ENCODE measurements at places on chromosomes 12 and 14. TPM values are rescaled to one million over a fixed set of nuclear protein-coding genes. Genes with fewer than 3 reads are reported as not detected.
A peak's percentile ranks its signal among the peaks of the same experiment; 100 is the strongest.

TMX1 gene
- 31.8 TPM for total RNA-seq

P2RX2 gene
- 0.55 TPM for total RNA-seq

HOXC4 gene
- 0.61 TPM for total RNA-seq

KRT83 gene
- not detected for total RNA-seq

HOXC11 gene
- total RNA-seq, result not detected

ZFYVE1 gene
- total RNA-seq, result 21.6 TPM

GZMB gene
- 8.1 TPM for total RNA-seq

TCHP gene
- 16.5 TPM for total RNA-seq

- no peak overlapping the region for H3K27ac ChIP-seq
- no peaks in the 10 kb centered on the region for H3K27me3 ChIP-seq
- no peaks in the 10 kb centered on the region for H3K4me1 ChIP-seq
- no peak overlapping the region for H3K4me3 ChIP-seq
These were observed 444.0 kb upstream of the PDE3A start for GRCh38 chr12:19924360-19924759.

DNA sequence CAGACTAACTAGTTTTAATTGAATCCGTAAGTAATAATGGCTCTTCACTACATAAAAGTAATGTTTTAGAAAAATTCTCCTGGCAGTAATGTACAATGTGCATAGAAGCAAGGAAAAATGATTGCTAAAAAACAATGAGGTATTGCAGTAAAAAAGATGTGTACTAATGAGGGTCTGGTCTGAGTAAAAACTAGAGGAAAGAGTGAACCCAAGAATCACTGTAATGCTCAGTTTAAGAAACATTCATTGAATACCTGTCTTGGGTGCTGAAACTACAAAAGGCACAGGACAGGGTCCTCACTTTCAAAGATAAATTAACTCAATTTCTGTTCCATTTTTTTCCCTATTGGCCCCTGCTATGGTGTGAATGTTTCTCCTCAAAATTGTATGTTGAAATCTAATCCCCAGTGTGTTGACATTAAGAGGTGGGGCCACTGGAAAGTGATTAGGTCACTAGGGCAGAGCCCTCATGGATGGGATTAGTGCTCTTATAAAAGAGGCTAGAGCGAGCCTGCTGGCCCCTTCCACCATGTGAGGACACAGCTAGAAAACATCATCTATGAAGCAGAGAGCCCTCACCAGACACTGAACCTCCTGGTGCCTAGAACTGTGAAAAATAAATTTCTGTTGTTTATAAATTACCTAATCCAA is 51.6 kb downstream of the RPS6KA5 start:
- no peaks in the 10 kb centered on the region for H3K27me3 ChIP-seq
- H3K27ac ChIP-seq, result peak overlapping the region; percentile 43
- H3K4me3 ChIP-seq, result no peak overlapping the region

DNA sequence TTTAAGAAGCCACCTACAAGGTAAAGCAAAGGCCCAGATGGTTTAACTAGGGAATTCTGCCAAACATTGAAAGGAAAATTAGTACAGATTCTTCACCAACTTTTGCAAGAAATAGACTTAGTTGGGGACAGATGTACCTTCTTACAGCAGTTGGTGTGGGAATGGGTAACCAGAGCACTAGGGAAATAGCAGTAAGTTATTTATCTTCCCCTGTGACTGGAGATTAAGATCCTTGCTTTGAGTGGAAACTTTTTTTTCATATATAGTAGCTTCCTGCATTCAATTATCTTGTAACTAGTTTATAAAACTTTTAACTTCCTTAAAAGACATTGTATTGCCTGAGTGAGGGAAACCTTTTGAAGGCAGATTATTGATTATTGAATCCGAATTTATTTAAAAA is 44.2 kb downstream of the ARID2 start:
- H3K4me3 ChIP-seq, result no peak overlapping the region
- H3K27me3 ChIP-seq, result no peaks in the 10 kb centered on the region
- peaks cover 5% of the 10 kb centered on the region for H3K4me1 ChIP-seq
- DNase-seq, result no peak
- no peaks in the 10 kb centered on the region for H3K36me3 ChIP-seq
- no peak overlapping the region for H3K27ac ChIP-seq

GRCh38 chr12:68792952-68793351 is 15.0 kb upstream of the MDM2 start:
- no peak overlapping the region for H3K27ac ChIP-seq
- no peak for DNase-seq
- H3K4me1 ChIP-seq, result no peaks in the 10 kb centered on the region
- no peaks in the 10 kb centered on the region for H3K27me3 ChIP-seq
- no peaks in the 10 kb centered on the region for H3K36me3 ChIP-seq

GRCh38 chr14:68722968-68723566 is 69.8 kb downstream of the ZFP36L1 start:
- H3K4me1 ChIP-seq, result no peaks in the 10 kb centered on the region
- no peaks in the 10 kb centered on the region for H3K36me3 ChIP-seq
- no peak for DNase-seq
- H3K27me3 ChIP-seq, result no peaks in the 10 kb centered on the region
- no peak overlapping the region for H3K4me3 ChIP-seq
- H3K27ac ChIP-seq, result no peak overlapping the region

DNA sequence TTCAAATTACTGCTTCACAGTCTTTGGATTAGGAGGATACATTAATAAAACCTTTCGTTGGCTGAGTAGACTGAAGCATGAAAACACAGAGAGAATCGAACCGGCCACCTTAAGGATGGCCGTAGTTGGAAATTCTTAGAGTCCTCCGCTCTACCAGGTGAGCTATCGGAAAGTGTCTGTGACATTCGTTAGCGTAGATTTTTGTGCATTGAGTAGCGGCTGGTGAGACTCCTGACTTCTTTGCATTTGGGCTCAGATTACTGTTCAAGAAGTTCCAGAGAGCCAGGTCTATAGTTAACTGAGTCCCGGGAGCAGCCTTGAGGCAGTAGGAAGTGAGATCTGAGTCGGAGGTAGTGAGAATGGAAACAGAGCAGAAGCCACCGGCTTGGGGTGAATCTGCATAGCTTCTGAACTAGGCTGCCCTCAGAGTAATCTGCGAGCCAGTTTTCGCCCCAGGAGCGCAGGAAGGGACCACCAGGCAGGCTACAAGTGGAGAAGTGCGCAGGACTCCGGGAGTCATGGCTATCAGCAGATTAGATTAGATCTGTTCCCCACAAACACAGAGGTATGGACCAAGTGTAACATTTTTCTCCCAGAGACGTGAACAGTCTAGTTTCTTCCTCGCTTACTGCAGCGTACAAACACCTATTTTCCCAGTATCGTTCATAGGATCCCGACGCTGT is 11.0 kb downstream of the OR6S1 start:
- H3K27ac ChIP-seq, result no peak overlapping the region
- peaks cover 45% of the 10 kb centered on the region for H3K27me3 ChIP-seq
- peaks cover 22% of the 10 kb centered on the region for H3K4me1 ChIP-seq
- DNase-seq, result no peak
- H3K36me3 ChIP-seq, result no peaks in the 10 kb centered on the region

GRCh38 chr12:106814714-106815113 is 40.2 kb downstream of the RIC8B start:
- H3K27me3 ChIP-seq, result no peaks in the 10 kb centered on the region
- H3K36me3 ChIP-seq, result peaks cover 16% of the 10 kb centered on the region
- H3K4me3 ChIP-seq, result no peak overlapping the region
- H3K4me1 ChIP-seq, result no peaks in the 10 kb centered on the region

- peaks cover 4% of the 10 kb centered on the region for H3K4me1 ChIP-seq
- H3K36me3 ChIP-seq, result peaks cover 12% of the 10 kb centered on the region
- no peak overlapping the region for H3K4me3 ChIP-seq
These were observed 44.6 kb downstream of the C14orf132 start for GRCh38 chr14:96083667-96084320.

DNA sequence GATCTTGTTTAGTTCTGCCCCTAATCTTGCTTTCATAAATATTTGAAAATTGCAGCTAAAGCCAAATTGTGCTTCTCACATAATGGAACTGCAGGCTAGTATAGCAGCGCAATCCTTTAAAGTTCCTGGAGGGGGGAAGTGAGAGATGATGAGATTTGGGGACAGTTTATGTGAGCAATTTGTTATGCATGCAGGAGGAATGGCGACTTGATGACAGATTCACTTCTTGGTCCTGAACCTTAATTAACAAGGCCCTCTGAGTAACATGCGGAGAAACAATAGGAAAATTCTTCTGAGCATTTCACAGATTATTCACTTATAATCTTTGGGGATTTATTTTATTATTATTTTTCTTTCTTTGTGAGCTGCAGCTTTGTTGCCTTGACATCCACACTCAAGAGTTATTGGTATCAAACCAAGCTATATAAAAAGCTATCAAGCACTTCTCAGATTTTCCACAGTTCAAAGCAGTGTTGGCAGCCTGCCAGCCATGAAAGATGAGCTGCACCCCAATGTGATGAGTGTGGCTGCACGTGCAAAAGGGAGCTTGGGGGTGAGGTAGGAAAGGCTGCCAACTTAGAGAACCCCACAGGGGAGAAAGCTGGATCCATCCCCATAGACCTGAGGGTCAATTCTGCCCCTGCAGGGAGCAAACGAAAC is 1662.2 kb upstream of the FLRT2 start:
- no peaks in the 10 kb centered on the region for H3K36me3 ChIP-seq
- no peaks in the 10 kb centered on the region for H3K4me1 ChIP-seq
- DNase-seq, result no peak
- no peaks in the 10 kb centered on the region for H3K27me3 ChIP-seq
- H3K27ac ChIP-seq, result no peak overlapping the region

DNA sequence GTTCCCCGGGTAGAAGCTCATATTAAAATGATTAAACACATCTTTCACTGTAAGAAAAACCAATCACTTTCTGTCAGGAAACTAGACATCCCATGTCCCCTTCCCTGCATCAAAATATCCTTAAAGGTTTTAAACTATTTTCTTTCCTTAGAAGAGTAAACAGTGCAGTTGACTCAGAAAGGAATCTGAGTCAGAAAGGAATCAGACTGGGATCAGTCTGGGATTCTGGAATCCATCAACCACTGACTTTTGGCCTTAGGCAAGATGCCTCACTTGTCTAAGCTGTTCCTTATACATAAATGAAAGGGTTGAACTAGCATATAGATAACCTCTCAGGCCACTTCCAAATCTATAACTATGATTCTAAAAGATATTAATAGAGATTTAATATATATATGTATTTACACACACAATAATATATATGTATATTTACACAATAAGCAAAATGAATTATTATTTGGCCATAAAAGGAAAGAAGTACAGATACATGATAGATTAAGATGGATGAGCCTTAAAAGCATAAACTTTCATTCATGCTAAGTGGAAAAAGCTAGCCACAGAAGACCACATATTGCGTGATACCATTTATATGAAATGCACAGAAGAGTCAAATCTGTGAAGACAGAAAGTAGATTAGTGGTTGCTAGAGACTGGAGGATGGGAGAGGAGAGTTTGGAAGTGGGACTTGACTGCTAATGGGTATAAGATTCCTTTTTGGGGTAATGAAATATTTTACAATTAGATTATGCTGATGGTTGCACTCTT is 114.4 kb downstream of the SLC38A1 start:
- no peak overlapping the region for H3K27ac ChIP-seq
- H3K4me1 ChIP-seq, result no peaks in the 10 kb centered on the region
- H3K4me3 ChIP-seq, result no peak overlapping the region
- H3K36me3 ChIP-seq, result no peaks in the 10 kb centered on the region

DNA sequence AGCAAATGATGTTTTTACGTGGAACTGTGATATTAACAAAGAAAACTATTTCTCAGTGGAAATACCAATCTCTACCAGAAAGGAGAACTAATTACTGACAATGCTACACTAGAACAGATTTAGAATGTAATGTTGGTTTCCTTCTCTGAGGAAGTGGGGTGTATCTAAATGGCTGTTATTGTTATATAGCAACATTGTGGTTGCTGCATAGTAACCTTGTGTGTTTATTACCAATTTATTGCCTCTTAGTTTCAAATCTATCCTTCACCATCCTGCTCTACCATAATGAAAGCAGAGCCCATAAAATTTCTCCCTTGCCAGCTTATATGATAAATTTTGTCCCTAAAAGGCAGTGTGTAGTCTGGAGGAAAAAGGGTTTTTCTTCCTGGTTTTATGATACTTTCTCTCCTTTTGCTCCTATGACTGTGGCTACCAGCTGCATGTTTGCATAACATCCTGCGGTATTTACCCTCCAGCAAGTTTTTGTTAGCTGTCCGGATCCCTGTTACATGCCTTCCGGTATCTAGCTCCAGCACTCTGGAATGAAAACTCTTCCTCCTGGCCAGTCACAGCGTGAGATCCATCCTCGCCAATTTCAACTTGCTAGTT is 5.7 kb upstream of the KLRK1 start:
- H3K36me3 ChIP-seq, result no peaks in the 10 kb centered on the region
- peaks cover 16% of the 10 kb centered on the region for H3K4me1 ChIP-seq
- no peaks in the 10 kb centered on the region for H3K27me3 ChIP-seq
- DNase-seq, result no peak

DNA sequence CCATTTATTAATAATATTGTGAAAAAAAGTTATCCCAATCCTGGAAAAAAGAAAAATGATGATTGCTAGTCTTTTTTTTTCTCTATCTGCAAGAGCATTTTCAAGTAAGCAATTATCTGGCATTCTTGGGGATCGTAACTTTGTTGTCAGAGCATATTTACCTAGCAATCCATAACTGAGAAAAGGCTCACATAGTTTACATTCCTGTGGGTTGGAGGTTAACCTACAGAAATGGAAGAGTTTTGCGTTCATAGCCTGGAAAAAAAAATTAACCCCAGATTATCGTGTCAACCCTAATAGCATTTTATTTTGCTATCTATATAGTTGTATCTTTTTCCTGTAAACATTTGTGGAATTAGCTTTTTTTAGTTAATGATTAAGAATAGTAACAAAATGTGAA is 292.3 kb downstream of the DAD1 start:
- no peaks in the 10 kb centered on the region for H3K27me3 ChIP-seq
- no peak overlapping the region for H3K27ac ChIP-seq
- no peak for DNase-seq
- H3K4me3 ChIP-seq, result no peak overlapping the region
- H3K4me1 ChIP-seq, result no peaks in the 10 kb centered on the region

DNA sequence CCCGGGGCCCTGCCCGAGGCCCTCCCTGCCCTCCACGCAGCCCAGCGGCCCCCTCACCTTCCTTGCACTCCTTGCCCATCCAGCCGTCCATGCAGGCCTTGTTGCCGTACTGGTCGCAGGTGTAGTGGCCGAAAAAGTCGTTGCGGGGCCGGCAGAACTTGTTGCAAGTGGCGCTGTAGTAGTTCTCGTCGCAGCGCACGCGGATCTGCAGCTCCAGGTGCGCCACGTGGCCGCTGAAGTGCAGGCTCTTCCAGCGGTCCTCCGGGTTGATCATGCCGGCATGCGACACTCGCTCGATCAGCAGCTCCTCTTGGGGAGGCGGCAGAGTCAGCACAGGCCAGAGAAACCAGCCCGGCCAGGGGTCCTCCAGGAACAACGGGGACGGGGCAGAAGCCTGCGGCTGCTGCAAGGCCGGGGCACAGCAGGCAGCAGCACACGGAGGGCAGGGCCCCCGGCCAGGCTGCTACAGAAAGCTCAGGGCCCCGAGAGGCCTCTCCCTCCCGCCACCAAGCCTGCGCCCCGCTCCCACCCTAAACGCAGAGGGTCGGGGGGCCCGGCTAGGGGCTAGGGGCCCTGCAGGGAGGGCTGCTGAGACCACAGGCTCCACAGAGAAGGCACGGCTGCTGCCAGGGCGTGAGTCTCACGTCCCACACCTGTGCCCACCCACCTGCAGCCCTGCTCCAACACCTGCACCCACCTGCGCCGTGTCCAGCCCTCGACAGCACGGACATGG is 12.7 kb downstream of the JAG2 start:
- H3K4me3 ChIP-seq, result no peak overlapping the region
- no peaks in the 10 kb centered on the region for H3K27me3 ChIP-seq
- no peak overlapping the region for H3K27ac ChIP-seq
- no peak for DNase-seq

- H3K4me1 ChIP-seq, result peaks cover 4% of the 10 kb centered on the region
- no peak overlapping the region for H3K27ac ChIP-seq
- no peak overlapping the region for H3K4me3 ChIP-seq
- H3K27me3 ChIP-seq, result no peaks in the 10 kb centered on the region
These were observed 10.8 kb downstream of the MTERF2 start for GRCh38 chr12:106975993-106976658.
